ENCODE measurements at places on chromosomes 16 and 17.

- DNase-seq: no peak
These were observed 34.4 kb downstream of the PIPOX start for GRCh38 chr17:29077320-29077719.

DNA sequence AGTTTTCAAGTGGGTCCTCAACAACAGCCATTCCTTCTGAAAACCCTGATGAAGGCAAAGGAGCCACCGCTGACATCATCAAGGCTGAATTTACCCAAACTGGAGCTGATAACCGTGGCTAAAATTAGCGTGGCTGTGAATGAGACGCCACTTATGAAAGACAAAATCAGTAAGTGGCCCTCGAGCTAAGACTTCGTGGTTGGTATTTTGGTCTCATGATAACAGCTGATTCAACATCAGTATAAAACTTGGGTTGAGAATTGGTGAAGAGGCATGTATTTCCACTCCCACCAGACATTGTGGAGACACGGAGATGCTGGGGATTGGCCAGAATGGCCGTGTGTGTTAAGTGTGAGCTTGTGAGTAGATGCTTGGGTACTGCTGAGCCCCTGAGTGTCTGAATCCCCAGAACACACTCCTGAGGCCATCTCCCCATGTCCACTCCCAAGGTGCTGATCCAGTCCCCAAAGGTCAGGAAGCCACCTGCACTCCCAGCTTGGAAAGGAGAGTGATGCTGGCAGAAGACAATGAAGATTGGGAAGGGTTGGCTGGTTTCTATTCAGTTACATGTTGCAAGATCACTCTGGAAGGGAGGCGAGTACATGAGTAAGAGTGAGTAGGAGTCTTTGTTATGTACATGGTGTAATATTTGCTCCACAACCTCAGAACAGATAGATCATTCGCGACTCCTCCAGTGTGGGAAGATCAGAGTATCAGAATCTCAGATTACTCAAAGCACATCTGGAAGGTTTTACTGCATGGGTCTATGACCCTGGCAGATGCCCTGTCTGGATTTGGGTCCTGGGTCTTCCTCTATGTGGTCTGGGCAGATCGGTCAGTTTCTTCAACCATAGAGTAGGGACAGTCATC is 207.7 kb downstream of the HS3ST3A1 start:
- DNase-seq: no peak

DNA sequence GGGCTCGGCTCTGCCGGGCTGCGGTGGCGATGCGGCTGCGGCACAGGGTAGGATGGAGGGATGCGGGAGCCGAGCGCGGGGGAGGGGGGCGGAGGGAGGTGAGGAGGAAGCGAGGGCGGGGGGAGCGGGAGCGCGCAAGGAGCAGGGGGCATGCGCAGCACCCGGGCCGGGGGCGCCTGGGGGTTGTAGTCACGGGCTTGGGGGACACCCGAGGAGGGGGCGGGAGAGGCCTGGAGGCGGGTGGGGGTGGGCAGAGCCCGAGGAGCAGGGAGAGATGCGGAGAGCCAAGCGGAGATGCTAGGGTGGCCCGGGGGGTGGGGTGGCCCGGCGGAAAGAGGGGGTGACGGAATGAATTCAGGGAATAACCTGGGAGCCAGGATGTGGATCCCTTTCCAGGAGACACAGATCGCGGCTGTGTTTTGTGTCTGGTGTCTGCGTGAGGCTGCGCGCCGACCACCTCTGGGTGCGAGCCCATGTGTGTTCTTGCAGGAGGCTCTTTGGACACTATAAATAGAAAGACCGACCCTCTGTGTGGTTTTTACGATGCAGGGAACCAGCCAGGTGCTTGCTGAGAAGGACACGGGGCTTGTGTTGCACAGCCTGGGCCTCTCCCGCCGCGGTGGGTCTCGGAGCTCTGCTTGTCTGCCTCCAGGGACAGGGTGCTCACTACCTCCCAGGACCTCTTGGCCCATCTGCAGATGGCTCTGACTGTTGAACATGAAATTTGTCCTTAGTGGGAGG is at the start of gene STX1B:
Gene STX1B (minus strand): TSS at position 54 of the 741 bp plus-strand sequence. CDS start 242 bp downstream, outside the sequence.
- no peak for DNase-seq

GRCh38 chr16:19474617-19475016 is 47.3 kb downstream of the GDE1 start:
- DNase-seq: no peak

DNA sequence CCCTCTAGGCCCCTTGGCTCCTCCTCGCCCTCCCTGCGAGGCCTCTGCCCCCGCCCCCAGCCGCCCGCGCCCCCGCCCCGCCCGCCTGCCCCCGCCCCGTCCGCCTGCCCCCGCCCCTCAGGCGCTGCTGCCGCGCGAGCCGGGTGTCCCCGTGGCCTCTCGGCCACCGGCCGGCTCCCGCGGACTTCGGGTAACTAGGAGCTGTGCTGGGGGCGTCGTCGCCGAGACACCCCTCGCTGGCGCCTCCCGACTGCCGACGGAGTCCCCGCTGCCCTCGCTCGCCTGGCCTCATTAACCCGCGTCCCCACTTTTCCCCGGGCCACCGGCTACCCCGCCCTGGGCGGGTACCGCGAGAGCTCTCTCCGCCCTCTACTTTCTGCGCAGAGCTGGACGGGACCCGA is at the start of gene TLCD1:
Gene TLCD1 (minus strand): TSS at position 8 of the 401 bp plus-strand sequence. CDS start 136 bp downstream, outside the sequence.
- no peak for DNase-seq

GRCh38 chr17:21021208-21021803 is 21.5 kb downstream of the USP22 start:
- no peak for DNase-seq

DNA sequence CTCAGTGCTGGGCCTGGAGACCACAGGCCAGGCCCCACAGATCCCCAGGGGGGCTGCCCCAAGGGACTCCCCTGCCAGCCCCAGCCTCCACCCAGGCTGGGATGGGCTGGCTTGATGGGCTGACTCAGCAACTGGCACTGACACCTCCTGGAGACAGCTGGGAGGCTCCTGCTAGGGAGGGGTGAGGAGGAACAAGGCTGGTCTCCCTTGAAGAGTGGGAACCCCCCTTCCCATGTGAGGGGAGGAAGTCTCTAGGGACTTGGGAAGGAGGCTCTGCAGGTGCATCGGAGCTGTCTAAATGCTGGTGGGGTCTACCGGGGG is 10.4 kb downstream of the NHERF1 start:
- DNase-seq: no peak

DNA sequence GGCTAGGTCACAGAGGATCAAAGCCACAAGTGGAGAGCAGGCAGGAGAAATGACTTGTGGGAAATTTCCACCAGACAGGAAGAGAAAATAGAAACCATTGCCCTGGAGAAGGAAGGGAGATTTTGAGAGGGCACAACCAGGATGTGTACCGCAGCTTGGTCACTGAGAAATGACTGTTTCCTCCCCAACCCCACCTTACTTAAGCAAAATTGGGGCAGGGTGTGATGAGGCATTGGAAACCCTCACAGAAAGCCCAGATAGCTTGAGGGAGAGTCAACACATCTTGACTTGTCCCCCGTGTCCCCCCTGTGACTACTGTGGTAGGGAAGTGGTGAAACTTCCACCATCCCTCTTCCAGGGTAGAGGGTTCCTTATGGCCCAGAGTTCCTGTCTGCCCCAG is 113.5 kb upstream of the FAM20A start:
- no peak for DNase-seq

DNA sequence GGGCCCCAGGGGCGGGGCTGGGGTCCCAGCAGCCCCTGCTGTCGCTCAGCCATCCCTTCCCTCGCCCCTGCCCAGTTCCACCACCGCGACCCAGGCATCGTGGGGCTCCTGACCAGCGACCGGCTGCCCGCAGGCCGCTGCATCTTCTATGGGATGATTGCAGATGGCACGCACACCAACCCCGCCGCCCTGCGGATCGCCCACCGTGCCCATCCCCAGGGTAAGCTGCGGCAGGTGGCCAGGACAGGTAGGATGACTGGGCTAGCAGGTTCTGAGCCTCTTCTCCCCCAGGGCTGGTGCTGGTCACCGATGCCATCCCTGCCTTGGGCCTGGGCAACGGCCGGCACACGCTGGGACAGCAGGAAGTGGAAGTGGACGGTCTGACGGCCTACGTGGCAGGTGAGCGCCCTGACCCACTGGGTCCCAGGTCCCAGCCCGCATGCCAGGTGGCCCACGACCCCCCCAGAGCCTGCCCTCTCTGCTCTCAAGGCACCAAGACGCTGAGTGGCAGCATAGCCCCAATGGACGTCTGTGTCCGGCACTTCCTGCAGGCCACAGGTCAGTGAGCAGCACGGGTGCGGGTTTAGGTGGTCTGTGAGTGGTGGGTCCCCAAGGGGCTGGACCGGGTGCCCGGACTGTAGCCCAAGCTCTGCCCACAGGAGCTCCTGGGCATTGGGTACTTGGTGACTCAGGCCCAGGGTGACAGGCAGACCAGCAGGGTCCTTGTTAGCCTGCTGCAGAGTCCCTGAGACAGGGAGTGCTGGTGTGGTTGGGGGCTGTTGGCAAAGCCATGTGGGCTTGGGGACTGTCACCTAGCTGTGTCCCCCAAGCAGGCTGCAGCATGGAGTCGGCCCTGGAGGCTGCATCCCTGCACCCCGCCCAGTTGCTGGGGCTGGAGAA is 2.8 kb downstream of the CEMP1 start:
- peak; percentile 85 for DNase-seq

DNA sequence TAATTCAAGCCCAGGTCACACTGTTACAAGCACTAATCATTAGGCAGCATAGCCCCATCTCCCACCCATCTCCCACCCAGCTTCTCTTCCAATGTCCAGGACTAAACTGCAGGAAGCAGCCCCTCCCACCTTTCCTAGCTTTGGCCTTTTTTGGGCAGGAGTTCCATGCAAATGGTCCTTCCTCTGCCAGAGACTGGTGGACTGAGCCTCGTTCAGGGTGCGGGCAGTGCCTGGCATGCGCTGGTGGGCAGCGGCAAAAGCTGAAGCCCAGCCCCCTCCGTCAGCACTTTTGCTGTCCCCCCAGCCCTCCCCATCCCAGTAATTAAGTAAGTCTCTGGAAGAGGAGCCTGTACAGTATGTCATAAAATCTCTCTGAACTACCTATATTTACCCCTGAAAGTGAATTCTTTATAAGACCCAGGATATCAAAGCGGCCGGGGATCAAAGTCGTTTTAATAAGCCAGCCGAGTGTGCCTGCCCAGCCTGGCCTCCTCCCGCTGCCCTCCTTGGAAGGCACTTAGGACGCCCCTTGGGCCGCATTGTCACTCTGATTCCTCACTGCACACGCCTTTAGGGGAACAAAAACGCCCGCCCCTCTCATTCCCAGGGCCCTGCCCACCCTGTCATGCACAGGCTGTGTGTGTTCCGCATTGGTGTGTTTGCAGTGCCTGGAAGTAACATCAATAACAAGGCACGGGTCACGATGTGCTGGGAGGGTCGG is 109.9 kb downstream of the IRX5 start:
- peak; percentile 72 for DNase-seq

- no peak for DNase-seq
These were observed 123.1 kb downstream of the CA10 start for GRCh38 chr17:52035336-52035915.

DNA sequence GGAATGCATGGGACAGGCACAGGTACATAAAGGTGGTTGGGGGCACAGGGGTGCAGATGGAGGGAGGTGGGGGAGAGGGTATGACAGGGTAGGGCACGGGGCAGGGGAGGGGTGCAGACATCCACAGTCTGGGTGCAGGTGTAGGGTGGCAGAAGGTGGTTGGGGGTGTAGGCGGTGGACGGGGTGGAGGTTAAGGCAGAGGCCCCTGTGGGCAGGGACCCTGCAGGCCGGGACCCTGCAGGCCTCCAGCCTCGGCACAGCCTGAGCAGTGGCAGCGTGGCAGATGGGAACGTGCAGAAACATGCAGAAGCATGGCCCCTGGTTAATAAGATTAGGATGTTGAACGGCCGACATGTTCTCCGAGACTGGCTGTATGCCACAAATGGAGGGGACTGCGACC is 115.2 kb downstream of the RBFOX3 start:
- no peak for DNase-seq

DNA sequence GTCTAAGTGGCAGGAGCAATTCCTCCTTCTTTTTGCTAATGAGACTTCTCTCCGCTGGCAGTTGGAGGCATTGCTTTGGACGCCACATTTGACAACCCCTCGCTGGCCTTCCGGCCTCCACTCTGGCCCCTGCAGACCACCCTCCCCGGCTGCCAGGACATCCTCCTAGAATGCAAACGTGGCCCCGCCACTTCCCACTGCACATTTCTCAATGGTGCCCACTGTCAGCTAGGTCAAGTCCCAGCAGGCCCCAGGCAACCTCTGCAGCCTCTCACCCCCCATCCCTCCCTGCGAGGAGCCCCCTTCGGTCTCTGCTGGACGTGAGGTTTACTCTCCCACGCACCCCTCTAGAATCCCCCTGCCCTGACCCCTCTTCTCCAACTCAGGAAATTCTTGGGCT is 250.3 kb downstream of the FOXL1 start:
- no peak for DNase-seq

DNA sequence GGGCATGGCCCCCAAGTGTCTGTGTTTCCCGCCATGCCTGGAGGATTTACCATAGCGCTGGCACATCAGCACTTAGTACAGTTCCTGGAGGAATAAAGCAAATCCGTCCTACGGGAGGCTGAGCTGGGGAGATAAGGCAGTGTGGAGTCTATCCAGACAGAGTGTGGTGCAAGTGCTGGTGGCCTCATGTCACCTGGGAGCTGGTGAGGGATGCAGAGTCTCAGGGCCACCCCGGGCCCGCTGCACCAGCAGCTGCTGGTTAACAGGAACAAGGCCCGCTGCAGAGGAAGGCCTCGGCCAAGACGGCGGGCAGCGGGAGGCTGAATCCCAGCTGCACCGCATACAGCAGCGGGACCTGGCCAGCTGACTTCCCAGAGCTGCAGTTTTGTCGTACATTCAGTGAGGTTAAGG is 57.3 kb upstream of the CDC42EP4 start:
- DNase-seq: no peak

- DNase-seq: no peak
These were observed 19.5 kb upstream of the CPHXL start for GRCh38 chr16:75745823-75746222.

GRCh38 chr16:57578521-57579360 is 36.3 kb downstream of the ADGRG5 start:
- no peak for DNase-seq

DNA sequence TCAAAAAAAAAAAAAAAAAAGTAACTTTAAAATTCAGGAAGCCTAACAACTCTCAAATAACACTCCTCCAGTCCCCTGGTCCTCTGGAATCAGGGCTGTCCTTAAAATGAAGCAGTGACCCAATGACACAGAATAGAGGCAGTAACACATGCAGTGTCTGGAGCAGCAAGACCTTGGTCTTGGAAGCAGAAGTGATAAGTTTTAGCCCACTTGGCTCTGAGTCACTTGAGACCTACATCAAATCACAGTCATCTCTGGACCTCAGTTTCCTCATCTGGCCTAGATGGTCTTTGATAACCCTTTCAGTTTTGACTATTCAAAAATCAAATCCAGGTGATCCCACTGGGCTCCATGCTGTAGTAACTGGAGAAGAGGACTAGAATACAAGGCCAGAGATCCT is 39.0 kb downstream of the LYRM1 start:
- DNase-seq: no peak

GRCh38 chr17:17134051-17134956 is 71.8 kb downstream of the PLD6 start:
- no peak for DNase-seq

Data from vagina (tissue), 2 donors.